ENCODE measurements at places on chromosomes 2 and 18. TPM values are rescaled to one million over a fixed set of nuclear protein-coding genes. Genes with fewer than 3 reads are reported as not detected.

Gene DLX1
- total RNA-seq: not detected

Gene RGPD3
- 0.50 TPM for total RNA-seq

Gene CCDC102B
- 6.7 TPM for total RNA-seq

Gene INPP5D
- total RNA-seq: 30.5 TPM

Gene ACAA2
- total RNA-seq: 133 TPM

Gene ATP6V1B1
- 3.6 TPM for total RNA-seq

Gene DOCK10
- 42.0 TPM for total RNA-seq

DNA sequence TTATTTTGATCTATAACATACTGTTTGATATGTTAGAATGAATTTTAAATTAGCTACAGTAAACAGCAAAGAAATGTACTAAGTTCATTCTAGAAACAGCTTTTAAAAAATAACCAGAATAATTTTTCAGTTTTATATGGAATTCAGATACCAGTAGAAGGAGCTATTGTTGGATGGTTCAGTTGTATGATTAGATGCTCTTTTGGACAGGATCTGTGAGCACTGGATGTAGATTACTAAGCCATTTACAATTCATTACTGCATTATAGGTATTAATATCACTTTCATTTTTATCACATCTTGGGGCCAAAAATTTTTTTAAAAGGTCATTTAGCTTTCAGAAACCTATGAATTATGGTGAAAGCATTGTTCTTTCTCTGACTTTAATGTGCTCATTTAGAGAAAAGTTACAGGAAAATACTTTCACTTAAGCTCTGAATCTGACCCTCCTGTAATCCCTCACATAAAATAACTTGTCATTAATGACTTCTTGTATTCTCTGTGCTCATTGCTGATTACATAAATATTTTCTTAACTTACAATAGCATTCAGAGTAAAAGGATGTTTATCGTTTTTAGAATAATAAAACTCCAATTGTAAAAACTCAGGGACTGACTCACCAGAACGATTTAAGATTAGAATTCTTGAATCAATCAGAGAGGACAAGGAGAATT, 750.2 kb downstream of the SLC4A3 start:
- no peak for DNase-seq

- DNase-seq: no peak
These were observed 326.8 kb downstream of the SETBP1 start for GRCh38 chr18:45007531-45007930.

- DNase-seq: no peak
These were observed 495.7 kb upstream of the SMIM21 start for GRCh38 chr18:75923169-75923568.

DNA sequence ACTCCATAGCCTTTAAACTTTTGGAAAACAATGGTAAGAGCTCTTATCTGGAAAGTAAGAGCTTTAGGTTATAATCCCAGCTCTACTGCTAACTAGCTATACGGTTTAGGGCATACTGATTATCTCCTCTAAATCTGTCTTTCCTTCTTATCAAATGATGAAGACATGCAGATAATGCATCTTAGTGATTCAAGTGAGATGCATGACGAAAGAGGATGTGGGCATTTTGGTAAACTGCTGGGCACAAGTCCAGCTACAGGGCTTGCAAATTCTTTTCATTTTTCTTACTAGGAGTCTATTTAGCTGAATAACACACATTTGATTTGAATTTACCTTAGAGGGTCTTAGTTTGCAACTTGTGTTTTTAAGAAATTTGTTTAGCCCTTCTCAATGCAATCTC, 1604.8 kb upstream of the ZEB2 start:
- no peak for DNase-seq

- DNase-seq: no peak
These were observed 93.0 kb upstream of the MCFD2 start for GRCh38 chr2:47008381-47009252.

GRCh38 chr2:191521608-191522208, 156.2 kb upstream of the NABP1 start:
- no peak for DNase-seq

- DNase-seq: no peak
These were observed 162.4 kb downstream of the ZNF521 start for GRCh38 chr18:25189391-25190185.

DNA sequence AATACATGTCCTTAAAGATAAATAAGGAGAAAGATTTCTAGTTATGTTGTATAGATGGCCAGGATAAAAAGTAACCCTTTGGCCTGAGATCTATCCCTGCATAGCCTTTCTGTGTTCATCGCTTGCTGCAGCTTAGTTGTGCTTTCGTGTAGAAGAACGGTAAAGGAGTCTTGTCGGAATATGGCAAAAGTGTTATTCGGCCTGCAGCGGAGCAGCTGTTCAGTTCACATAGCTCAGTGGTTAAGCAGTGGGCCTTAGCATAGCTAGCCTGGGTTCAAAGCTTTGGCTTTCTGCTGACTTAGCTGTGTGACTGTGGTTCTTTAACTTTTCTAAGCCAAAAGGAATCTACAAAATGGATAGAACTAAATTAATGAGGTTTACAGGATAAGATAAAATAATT, 55.4 kb downstream of the MALT1 start:
- no peak for DNase-seq

DNA sequence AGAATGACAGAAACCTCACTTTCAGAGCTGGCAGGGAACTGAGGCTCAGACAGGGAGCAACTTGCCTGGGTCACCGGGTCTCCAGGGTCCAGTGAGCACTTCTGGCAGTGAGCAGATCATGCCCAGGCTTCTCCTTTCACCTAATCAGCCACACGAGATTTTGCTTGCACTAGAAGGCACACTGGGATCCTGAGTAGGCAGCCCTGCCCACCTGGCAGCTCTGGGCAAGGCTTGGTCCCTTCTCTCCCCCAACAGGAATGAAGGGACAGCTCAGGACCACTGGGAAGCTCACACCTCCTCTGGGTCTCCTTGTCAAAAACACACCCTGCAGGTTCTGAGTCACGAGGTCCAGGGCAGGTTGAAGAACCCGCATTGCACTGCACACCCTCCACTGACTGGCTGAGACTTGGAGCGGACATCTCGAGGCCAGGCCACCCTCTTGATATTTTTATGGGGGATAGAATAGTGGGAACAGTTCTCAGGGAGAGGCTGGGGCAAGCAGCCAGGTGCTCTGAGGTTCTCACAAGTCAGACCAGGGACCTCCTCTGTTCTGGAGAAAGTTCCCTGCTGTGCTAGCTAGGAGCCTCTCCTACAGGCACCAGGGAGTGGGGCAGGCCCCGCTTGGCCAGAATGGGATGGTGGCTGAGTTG, 5.7 kb downstream of the MAL start:
- DNase-seq: no peak

DNA sequence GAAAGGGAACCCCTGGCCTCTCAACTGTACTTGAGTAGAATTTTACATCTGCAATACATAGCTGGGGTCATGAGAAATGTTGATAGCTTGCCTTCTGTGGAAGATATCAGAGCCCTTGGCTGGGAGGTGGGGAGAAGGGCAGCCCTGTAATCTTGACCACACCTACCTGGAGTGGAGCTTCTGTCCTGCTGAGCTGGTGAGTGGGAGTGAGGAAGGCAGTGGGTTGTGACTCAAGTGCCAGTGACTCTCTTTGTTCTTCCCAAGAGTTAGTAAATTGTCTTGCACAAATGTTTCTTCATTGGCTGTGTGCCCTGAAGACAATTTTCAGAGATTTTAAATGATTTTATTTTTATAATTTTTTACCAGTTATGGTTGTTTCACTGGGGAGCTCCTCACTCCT, 277.3 kb downstream of the MBD5 start:
- DNase-seq: no peak

- no peak for DNase-seq
These were observed 190.6 kb downstream of the LTBP1 start for GRCh38 chr2:33137331-33137730.

GRCh38 chr2:181440344-181440743, 16.8 kb upstream of the ITGA4 start:
- DNase-seq: no peak

GRCh38 chr2:109148117-109148746, 19.2 kb downstream of the SH3RF3 start:
- no peak for DNase-seq

DNA sequence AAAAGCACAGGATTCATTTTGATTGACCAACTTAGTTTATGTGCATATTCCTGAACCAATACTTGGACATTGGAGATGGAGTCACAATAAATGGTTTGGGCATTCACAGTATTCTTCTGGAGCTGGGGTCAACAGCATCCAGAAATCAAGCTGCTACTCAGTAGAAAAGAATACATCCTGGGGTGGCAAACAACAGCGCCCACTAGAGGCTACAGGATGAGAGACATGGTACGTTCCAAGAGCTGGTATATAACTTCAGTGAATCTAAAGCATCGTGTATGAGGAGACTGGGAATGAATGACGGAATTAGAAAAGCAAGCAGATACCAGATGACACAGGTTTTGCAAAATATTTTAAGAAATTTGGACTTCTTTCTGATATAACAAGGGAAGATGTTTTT, 142.9 kb upstream of the FIGN start:
- no peak for DNase-seq

DNA sequence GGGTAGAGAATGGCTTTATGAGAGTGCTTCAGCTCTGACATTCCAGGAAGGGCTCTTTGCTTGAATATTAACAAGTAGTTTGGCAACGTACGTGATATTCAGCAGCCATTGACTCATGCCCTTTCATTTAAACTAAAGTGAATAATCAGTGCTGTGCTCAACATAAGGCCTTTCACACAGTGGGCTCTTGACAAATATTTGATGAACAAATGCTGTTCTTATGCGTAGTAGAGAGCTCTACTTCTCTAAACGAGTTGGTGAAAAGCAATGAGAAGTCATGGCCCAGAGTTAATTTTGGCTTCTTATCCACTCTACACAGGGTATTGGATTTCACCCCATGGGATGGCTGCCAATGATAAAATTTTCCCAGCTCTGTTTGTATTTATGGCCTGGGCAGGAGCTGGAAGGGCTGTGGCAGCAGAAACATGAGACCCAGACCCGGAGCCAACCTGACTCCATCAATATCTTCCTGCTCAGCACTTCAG, 338.9 kb downstream of the CCDC85A start:
- no peak for DNase-seq

GRCh38 chr2:223787358-223787757, 50.0 kb downstream of the AP1S3 start:
- no peak for DNase-seq

DNA sequence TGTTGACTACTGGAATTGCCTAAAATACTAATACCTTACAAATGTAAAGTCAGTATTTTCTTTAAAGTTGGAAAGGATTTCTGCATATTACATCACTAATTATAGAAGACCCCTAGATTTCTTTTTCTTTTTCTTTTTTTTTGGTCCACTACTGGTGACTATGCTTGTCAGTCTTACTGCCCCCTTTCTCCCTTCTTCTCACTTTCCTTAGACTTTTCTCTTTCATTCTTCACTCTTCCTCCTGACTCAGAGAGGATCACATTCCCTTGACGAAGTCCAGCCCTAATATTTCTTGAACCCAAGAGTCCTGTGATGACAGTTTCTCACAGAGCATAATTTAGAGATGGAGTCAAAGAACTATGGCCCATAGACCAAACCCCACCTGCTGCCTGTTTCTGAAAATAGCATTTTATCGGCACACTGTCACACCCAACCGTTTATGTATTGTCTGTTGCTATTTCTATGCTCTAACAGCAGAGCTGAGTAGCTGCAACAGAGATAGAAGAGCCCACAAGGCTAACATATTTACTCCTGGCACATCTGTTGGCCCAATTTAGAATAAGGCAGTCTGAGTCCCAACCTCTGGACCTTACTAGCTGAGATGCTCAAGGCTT, 40.6 kb upstream of the RIOK3 start:
- DNase-seq: no peak

DNA sequence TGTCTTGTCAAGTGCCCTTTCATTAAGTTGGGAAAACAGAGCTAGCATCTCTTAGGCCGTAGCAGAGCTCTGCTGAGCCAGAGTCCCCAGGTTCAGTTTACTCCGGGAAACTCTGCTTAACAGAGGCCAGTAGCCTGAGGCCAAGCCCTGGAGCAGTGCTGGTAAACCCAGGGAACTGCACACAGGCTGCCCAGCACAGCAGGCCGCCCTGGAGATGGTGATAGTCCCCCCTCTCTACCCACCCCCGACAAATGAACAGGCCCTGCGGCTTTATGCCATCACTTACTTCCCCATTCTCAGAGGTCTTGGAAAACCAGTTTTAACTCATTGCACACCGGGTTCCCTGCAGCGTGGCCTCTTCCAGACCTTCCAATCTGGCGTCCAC, 3.5 kb downstream of the CNNM4 start:
- DNase-seq: no peak

- no peak for DNase-seq
These were observed 121.6 kb downstream of the ARL4C start for GRCh38 chr2:234375176-234375880.
